AG10803 (cell line): ENCODE measurements at places on chromosomes 1 and 21.
A peak's percentile ranks its signal among the peaks of the same experiment; 100 is the strongest.

GRCh38 chr1:113197719-113198330 is 124.8 kb downstream of the LRIG2 start:
- no peak for DNase-seq

- DNase-seq, result no peak
Measured at GRCh38 chr1:66788231-66788939, 12.7 kb downstream of the INSL5 start.

DNA sequence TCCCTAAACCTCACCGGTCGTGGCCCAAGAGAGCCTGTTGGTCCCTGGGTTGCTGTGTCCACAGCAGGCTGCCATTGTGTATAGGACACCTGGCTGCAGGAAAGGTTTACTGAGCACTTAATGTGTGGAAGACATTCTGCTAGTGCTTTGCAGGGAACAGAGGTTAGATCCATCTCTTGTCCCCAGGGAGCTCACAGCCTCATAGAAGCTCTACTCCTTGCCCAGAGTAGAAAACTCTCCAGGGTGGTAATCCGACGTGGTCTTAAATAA is 16.9 kb upstream of the ALPL start:
- no peak for DNase-seq

DNA sequence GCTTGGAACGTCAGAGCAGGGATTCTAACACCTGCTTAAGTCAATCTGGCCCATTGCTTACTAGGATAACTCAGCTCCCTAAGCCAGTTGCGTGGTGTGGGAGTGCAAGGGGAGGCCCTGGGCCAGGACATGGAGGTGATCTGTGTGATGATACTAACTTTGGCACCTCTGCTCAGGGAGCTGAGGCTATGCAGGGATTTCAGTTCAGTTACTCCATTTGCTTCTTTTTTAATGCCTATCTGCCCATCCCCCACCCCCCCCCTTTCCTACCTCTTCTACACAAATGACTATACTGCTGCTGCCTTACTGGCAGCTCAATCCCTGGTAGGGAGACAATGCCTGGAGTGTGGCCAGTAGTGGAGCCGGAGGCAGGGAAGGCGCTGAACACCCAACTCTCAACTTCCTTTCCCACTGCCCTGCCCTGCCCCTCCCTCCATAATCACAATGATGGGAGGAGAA is 19.5 kb downstream of the INKA2 start:
- DNase-seq, result no peak

DNA sequence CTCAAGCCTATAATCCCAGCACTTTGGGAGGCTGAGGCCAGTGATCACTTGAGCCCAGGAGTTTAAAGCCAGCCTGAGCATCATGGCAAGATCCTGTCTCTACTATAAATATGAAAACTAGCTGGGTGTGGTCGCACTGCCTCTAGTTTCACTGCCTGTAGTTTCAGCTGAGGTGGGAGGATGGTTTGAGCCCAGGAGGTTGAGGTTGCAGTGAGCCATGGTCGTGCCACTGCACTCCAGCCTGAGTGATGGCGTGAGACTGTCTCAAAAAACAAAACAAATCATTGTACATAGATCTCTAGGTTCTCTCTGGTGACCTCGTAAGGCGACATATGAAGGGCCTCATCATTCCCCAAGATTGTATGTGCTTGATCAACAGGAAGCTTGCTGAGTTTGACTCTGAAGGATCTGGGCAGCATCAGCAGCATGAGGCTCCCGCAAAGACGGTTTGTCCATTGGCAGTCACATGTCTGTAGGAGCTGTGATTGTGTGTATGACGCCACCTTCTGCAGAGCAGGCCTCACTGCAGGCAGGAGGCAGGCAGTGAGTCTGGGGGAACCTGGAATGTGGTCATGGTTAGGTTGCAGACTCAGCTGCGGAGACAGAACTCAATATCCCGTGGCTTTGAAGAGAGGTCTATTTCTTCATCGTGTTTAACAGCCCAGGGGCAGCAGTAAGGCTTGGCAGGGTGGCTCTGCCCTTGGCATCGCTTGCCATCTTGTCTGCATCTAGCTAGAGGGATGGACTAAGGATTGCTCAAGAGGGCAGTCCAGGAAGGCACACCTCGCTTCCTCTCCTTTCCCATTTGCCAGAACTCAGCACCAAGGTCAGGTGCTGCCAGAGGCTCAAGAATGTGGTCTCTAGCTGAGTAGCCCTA is 14.0 kb downstream of the ATP5PO start:
- peak; percentile 74 for DNase-seq
